ENCODE measurements at places on chromosomes 2 and 18.

GRCh38 chr2:143425896-143426295, 296.7 kb downstream of the ARHGAP15 start:
- DNase-seq = no peak

- DNase-seq = no peak
Measured at GRCh38 chr2:216308576-216308975, 63.7 kb downstream of the MARCHF4 start.

- DNase-seq = no peak
Measured at GRCh38 chr2:182330451-182331305, 96.2 kb downstream of the PDE1A start.

GRCh38 chr2:98479959-98480524, 35.4 kb downstream of the INPP4A start:
- DNase-seq = no peak

DNA sequence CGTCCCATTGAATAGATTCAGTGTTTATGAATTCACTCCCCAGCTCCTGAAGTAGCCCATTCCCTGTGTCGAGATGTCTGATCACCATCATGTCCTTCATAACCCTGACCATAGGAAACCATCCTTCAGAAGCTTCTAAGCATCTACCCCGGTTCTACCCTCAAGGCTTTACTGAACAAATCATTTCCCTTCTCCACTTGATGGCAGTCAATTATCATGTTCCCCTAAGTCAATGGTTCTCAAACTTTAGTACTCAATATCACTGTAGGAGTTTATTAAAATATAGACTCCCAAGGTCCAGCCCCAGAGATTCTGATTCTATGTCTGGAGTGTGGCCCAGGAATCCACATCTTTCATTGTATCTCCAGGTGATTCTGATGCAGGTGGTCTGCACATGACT, 228.4 kb upstream of the SP5 start:
- no peak for DNase-seq

DNA sequence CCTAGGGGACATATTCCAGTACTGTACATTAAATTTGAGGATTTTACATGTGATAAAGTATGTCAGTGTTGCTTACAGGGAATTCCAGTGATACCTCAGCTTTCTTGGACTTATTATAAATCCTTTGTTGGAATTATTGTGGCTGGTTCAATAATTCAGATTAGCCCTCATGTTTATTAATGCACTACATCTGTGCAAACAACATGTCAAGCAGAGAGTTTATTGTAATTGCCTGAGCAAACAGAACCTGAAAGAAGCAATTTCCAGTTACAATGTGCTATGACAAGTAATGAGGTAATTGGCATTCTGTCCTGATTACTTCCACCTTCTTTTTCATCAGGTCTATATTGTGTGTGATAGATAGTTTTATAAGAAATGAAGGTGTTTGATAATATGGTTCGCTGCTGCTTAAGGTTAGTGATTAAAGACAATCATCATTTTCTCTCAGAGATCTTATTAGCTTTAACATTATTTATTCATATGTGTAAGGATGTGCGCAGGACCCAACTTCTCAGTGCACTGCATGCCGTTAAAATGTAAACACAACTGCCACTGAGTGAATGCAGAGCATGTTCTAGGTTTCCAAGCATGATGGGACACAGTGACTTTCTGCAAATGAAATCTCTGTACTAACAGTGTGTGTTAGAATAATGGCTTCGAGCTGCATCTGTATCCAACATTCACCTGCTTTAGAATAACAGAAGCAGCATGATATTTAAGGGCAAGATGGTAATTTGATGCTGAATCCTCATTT, 973.7 kb upstream of the POU3F3 start:
- no peak for DNase-seq

GRCh38 chr18:2856547-2857170, 9.9 kb downstream of the EMILIN2 start:
- DNase-seq = no peak

DNA sequence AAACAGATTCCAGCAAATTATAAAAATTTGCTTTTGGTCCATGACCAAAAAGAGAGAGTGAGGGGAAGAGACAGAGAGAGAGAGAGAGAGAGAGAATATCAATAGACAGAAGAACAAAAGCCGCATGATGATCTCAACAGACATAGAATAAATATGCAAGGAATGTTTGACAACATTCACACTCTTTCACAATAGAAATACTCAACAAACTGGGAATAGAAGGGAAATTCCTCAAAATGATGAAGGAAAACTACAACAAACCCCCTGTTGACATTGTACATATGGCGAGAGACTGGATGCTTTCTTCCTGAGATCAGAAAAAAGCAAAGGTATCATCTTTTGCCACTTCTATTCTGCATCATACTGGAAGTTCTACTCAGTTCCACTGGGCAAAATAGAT, 309.7 kb downstream of the RAD51AP2 start:
- no peak for DNase-seq

- DNase-seq = no peak
Measured at GRCh38 chr2:120893811-120894584, 158.3 kb downstream of the GLI2 start.

DNA sequence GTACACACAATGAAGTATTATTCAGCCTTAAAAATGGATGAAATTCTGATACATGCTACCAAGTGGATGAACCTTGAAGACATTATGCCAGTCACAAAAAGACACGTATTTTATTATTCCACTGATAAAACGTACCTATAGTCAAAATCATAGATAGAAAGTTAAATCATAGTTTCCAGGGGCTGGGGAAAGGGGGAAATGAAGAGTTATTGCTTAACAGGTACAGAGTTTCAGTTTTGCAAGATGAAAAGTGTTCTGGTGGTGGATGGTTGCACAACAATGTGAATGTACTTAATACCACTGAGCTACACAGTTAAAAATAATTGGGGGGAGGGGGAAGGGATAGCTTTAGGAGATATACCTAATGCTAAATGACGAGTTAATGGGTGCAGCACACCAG, 279.0 kb upstream of the STON1 start:
- DNase-seq = no peak

GRCh38 chr2:226836548-226836885, 663 bp downstream of the RHBDD1 start:
- DNase-seq = no peak

GRCh38 chr2:219687882-219688559, 60.6 kb downstream of the SLC4A3 start:
- DNase-seq = no peak

All from spinal cord (tissue), 10 donors.